ENCODE measurements at places on chromosomes 12 and 14.

GRCh38 chr12:75337905-75338304 is 3.4 kb downstream of the GLIPR1L1 start:
- DNase-seq = no peak

GRCh38 chr14:23099212-23099861 is 4.0 kb downstream of the C14orf119 start:
- no peak for DNase-seq

- no peak for DNase-seq
Observed at GRCh38 chr12:94374124-94374523, 85.5 kb downstream of the CEP83 start.

- DNase-seq = no peak
Observed at GRCh38 chr12:120247621-120248030, 17.9 kb downstream of the PXN start.

- DNase-seq = no peak
Observed at GRCh38 chr12:125372085-125372484, 306.9 kb downstream of the AACS start.

- DNase-seq = no peak
Observed at GRCh38 chr14:94355191-94355794, 32.2 kb upstream of the SERPINA6 start.

DNA sequence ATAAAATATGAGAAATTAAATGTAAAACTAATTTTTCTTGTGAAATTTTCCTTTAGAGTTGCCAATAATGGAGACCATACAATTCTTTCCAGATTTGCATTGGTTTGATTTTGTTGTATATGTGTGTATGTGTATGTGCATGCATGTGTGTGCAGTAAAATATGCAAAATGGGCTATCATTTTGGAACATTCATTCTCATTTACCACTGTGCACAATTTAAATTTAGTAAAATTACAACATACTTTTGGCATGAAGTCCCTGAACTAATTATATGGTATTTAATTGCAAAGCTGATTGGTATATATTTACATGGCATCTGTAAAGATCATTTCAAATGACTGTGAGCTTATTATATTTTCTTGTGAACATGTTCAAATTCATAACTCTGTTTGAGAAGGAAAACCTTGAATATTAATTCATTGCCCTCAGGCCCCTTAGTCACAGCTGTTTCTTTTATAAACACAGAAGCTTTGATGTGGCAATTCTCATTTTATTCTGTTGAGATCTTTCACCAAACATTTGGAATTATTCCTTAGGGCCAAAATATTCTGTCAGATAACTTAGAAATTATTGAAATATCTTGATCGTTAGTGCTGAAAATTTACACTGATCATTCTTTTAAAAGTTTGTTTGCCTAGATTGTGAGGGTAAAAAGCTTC is 17.6 kb downstream of the KERA start:
- no peak for DNase-seq

GRCh38 chr14:60655898-60656685 is 6.8 kb upstream of the SIX1 start:
- DNase-seq = no peak

DNA sequence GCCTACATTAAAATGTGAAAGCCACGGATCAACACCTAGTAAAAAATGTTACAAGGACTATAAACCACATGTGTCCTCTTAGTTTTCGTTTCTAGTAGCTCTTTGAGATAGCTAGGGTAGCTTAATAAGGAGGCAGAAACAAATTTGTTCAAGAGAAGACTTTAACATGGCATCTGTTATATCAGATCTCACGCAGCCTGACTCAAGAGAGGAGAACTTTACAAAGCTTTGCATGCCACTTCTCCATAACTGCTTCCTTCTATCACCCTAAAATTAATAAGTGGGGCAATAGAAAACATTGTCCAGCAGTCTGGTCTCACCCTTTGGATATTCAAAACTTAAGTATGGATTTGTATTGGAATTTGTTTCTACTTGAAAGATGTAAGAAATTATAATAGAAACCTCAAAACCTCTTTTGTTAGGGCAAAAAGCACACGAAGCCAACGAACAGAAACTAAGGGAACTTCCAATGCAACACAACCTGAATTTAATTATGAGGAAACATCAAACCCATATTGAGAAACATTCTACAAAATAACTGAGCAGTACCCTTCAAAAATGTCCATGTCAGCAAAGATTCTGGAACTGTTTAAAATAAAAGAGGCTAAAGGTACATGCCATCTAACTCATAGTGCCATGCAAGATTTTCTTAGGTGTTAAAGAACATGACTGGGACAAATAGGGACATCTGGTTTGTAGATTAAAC is 194.8 kb downstream of the LRIG3 start:
- no peak for DNase-seq

GRCh38 chr12:116106870-116107269 is 170.6 kb downstream of the MED13L start:
- no peak for DNase-seq

GRCh38 chr12:11705010-11705409 is 55.5 kb downstream of the ETV6 start:
- DNase-seq = no peak

DNA sequence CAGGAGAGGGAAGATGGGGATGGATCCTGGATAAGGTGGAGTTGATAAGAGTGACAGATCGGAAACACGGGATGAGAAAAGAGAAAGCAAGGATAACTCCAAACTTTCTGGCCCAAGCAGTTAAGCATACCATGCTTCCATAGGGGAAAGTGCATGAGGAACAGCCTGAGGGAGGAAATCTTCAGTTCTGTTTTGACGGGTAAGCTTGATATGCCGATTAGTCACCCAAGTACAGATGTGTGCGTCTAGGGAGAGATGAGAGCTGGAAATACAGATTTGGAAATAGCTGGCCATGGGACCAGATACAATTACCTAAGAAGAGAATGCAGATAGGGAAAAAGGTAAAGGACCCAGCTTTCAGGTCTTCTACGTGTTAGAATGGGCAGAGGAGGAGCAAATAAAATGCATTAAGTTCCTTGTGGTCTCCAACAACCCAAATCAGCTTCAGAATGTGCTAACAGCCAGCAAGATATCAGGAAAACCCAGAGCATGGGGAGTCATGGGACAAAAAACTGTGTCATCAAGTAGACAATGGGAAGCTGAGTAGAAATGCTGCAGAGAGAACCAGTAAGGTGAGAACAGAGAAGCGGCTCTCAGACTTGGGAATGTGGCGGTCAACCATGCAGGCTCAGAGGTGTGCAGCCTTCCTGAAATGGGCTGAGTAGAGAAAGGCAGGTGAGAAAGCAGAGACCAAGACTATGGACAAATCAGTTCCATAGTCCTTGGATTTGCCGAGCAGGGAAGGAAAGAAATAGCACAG is 56.3 kb downstream of the PPP1R36 start:
- no peak for DNase-seq

GRCh38 chr14:56342494-56342942 is 224.3 kb downstream of the PELI2 start:
- no peak for DNase-seq

GRCh38 chr14:92472860-92473259 is 40.7 kb upstream of the RIN3 start:
- DNase-seq = no peak

DNA sequence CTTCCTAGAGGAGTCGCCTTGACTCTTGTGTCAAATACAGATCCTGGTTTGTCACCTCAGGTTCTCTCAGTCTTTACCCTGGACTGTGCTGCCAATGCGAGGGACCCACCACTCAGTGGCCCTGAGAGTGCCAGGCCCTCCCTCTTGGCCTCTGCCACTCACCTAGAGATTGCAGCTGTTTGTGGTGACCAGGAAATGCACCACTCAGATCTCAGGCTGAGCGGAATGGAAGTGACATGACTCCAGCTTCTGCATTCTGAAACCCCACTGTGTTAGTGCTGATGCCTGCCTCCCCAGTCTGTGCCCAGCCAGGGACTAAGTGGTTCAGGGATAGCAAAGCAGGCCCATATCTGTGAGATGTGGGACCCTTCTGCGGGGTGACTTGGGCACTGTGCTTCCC is 27.8 kb upstream of the NEDD1 start:
- no peak for DNase-seq

DNA sequence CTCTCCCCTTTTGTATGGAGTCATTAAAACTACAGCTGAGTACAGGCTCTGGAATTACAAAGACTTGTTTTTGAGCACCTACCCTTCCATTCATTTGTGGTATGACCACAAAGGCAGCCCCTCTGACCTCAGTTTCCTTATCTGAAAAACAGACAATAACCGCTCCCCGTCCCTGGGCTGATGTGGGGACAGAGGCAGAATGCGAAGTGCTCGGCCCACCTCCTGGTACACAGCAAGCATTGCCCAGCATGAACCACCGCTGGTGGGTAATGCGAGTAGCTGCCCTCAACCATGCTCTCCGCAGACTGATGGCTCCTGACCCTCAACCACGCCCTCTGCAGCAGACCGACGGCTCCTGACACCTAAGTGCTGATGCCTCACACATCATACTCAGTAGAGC is 22.4 kb downstream of the P2RX2 start:
- DNase-seq = no peak

DNA sequence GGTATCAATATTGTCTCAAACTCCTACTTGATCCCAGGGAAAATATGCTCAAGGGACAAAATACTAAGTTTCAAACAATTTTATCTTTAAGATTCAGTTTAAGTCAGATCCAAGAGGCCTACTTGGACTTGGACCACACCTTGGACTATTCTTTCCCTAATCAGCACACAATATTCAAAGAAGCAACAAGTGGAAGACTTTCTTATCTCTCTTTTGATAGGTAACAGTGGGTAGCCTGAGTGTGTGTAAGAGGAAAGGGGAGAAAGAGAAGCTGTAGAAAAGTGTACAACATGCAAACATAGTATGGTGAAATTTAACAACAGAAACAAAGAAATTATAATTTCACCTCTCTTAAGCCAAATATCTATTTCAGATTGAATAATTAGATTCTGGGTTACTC is 6.5 kb downstream of the CERS5 start:
- no peak for DNase-seq

GRCh38 chr12:56188778-56189098 is 545 bp downstream of the SMARCC2 start:
- peak; percentile 0 for DNase-seq

GRCh38 chr12:31249356-31249755 is 76.6 kb downstream of the SINHCAF start:
- DNase-seq = no peak

DNA sequence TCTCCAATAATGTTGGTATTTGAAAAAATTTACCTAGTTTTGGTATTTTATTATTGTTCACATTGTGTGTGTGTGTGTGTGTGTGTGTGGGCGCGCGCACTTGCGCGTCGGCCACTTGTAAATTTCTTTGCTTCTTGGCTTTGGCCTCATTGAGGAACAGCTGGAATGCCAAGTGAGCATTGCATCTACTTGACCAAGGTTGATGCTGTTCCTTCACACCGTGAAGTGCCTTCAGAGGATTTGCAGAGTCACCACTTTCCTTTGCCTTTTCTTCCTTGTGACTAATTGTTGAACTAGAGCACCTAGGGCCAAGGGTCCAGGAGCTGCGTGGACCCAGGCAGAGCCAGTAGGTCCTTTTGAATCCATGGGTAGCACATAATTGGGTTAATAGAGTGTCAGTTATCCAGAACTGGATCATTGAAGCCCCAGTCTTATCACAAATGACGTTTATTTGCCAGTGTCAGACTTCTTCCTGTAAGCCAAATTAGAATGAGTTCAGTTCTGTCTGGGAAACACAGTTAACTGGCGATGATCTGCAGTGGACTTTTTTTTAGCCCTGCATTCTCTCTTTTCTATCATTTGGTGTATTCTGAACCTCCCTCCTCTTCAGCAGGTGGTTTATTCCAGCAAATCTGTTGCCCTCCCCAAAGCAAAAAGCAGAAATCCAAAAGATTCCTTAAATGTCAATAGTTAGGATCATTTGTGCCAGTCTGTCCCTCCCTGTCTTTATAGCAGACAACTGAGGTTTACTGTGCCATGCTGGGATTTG is 2.6 kb downstream of the PPP2R5C start:
- DNase-seq = no peak

- no peak for DNase-seq
Observed at GRCh38 chr12:39173726-39174125, 268.3 kb upstream of the CPNE8 start.

DNA sequence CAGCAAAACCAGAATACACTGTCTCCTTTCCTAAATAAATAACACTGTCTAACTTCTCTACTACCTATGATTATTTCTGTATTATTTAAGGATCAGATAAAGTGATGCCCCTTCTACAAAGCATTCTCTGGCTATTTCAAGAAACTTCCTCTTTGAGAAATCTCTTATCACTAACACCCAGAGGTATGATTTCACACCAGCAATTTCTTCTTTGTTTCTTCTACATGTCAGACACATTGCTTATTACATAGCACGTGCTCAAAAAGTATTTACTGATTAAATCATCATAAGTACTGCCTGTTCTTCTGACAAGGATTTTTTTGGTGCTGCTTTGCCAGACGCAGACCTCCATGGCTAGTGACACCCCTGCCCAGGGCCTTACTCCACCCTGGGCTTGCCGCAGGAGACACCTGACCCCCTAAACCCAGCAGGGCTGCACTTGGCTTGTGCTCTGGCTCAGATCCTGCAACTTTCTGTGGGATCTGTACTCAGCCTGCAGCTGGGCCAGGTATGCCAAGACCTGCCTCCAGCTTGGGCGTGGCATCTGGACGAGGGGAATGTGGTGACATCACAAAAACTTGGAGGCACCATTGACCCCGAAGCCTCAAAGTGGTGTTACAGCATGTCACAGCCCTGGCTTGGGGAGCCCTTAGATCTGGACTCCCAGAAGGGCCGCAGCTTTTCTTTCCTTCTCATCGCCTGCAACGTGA is 15.4 kb upstream of the HIGD1C start:
- no peak for DNase-seq

DNA sequence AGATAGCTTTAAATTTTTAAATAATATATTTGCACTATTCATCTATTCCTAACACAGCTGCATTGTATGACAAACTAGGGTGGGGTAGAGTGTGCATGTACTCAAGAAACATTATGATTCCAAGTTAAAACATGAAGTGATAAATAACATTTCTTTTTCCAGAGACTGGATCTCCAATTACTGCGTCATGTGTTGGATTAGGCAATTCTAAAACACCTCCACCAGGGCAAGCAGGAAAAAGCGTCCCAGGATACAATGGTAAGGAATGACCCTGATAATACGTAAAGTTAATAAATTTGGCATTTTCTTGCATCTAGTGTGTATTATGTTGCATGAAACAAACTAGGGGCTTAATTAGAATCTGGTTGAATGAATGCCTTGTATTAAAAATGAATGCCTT is 138.9 kb downstream of the ACSS3 start:
- no peak for DNase-seq

DNA sequence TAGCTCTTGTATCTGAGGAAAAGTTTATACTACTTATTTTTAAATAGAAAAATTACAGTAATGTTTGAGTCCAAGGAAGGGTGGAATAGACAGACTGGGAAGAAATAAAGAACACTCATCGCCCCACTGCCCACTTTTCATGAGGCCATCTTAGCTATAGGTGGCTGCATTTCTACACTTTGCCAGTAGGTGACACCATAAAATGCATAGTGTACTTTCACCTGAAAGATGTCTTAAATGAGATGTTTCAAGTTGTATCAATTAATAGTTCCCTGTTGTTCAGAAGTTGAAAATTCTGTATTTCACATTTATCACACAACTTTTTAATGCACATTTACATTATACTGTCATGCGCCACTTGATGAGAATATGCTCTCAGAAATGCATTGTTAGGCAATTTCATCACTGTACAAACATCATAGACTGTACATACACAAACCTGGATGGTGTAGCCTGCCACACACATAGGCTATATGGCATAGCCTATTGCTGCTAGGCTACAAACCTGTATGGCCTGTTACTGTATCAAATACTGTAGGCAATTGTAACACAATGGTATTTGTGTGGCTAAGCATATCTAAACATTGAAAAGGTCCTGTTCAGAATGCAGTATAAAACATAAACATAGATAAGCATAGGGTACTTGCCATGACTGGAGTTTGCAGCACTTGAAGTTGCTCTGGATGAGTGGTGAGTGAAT is 27.6 kb downstream of the PMCH start:
- no peak for DNase-seq
